ENCODE measurements at places on chromosomes 16 and 17. TPM values are rescaled to one million over a fixed set of nuclear protein-coding genes. Genes with fewer than 3 reads are reported as not detected.

DNA sequence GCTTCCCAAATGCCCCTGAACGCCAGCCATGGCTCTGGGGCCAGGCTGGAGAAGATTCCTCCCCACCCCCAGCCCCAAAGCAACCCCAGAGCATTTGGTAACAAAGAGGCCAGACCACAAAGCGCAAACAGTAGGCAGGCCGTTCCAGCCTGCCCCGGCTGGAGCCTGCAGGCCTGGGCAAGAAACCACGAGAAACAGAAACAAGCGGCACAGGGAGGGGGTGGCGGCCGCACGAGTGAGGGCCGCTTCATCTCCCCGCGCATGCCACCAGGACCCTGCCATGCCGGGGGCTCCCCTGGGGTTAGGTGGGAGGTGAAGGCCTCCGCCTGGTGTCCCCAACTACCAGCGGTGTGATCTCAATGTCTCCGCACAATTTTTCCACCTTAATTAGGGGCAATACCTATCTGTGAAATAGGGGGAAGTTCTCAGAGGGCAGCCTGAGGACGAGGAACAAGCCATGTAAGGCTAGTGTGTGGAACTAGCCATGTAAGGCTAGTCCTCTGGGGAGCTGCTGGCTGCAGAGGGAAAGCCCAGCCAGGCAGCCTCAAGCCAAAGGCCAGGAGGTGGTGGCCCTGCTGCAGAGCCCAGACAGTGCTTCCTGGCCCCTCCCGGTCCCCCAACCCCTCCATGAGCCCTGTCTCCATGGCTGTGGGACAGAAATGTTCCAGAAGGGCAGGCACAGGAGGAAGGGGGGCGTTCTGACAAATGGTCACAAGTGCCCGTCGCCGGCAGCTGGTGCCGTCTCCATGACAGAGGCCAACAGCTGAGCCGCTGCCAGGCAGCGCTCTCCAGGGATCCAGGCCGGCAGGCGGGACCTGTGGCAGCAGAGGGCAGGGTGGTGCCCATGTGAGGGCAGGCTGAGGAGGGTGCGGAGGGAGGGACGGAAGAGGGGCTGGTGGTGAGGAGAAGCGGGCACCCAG is 14.5 kb upstream of the MTSS2 start:
- no peaks in the 10 kb centered on the region for H3K36me3 ChIP-seq
- H3K27me3 ChIP-seq = no peaks in the 10 kb centered on the region
- DNase-seq = no peak
- H3K27ac ChIP-seq = peak overlapping the region; percentile 72

GRCh38 chr16:3012246-3012645 is 477 bp upstream of the CLDN9 start:
- DNase-seq = peak; percentile 92
- H3K27ac ChIP-seq = no peak overlapping the region
- peaks cover 5% of the 10 kb centered on the region for H3K27me3 ChIP-seq
- H3K4me1 ChIP-seq = peaks cover 3% of the 10 kb centered on the region
- H3K36me3 ChIP-seq = no peaks in the 10 kb centered on the region

- DNase-seq = no peak
- no peak overlapping the region for H3K4me3 ChIP-seq
Observed at GRCh38 chr16:24150282-24150681, 105.9 kb upstream of the CACNG3 start.

DNA sequence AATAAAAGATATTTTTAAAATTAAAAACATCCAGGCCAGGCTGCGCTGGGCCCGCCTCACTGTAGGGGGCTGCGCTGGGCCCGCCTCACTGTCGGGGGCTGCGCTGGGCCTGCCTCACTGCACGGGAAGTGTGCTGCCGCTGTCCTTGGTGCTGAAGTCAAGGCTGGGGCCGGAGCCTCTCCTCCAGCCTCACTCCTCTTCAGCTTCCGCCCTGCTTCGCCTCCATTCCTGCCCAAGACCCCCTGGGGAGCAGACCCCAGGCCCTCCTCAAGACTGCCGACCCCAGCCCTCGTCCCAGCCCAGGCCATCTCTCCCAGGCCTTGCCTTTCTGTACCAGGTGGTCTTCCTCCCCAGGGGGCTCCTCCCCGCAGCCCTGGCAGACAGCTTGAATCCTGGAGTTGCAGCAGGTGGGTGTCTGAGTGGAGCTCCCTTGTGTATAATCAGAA is 26.2 kb downstream of the ENDOV start:
- H3K27ac ChIP-seq = no peak overlapping the region
- H3K36me3 ChIP-seq = no peaks in the 10 kb centered on the region
- no peak overlapping the region for H3K4me3 ChIP-seq

DNA sequence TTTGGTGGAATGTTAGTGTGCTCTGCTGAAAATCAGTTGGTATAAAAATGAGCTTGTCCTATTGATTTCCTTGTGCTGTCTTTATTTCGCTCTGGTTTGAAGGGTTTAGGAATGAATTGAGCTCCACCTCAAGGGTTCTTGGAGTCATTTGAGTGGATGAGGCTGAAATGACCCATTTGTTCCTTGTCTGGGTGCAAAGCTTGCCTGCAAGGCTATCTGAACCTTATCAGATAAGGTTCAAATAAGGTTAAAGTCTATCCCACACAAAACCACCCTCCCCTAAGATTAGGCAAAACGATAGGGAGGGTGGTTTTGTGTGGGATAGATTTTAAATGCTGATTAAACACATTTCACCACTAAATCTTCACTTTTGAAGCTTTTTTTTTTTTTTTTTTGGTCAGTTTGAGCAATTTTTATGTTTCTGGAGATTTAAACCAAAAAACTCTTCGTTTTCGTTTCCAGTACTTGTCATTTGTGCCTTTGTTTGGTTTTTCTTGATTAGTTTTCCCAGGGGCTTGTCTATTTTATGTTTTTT is 62.7 kb downstream of the ARHGAP44 start:
- no peak overlapping the region for H3K27ac ChIP-seq
- H3K4me1 ChIP-seq = no peaks in the 10 kb centered on the region
- no peak for DNase-seq
- no peaks in the 10 kb centered on the region for H3K36me3 ChIP-seq
- H3K4me3 ChIP-seq = no peak overlapping the region

- peak overlapping the region; percentile 46 for H3K4me3 ChIP-seq
- peaks cover 9% of the 10 kb centered on the region for H3K27me3 ChIP-seq
- no peaks in the 10 kb centered on the region for H3K4me1 ChIP-seq
- peak overlapping the region; percentile 70 for H3K27ac ChIP-seq
Observed at GRCh38 chr16:52548261-52549010, 1.5 kb upstream of the TOX3 start.

DNA sequence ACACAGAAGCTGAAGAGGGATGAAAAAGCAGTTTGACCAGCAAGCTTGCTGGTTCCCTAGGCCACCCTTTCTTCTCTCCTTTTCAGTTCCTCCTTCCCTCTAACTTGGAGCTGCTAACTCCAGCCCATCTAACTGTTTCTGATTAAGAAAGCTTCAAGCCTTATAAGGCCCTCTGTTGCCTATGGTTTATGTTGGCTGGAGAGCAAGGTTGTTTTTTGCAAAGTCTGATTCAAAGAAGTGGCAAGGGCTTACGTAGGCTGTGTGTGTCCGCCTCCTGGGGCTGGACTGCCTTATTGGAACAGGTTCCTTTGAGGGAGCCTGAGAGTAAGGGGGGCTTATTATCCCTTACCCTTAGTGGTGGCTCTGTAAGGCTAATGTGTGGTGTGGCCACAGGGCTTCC is 7.1 kb downstream of the AKAP1 start:
- no peak overlapping the region for H3K27ac ChIP-seq
- H3K4me3 ChIP-seq = no peak overlapping the region
- no peaks in the 10 kb centered on the region for H3K27me3 ChIP-seq

GRCh38 chr17:75888484-75888883 is 8.3 kb downstream of the TRIM65 start:
- no peaks in the 10 kb centered on the region for H3K4me1 ChIP-seq
- H3K27me3 ChIP-seq = no peaks in the 10 kb centered on the region
- DNase-seq = no peak
- no peak overlapping the region for H3K27ac ChIP-seq
- H3K4me3 ChIP-seq = no peak overlapping the region

GRCh38 chr16:88770461-88771293 is 14.3 kb downstream of the PIEZO1 start:
- DNase-seq = peak; percentile 93
- H3K36me3 ChIP-seq = no peaks in the 10 kb centered on the region
- no peak overlapping the region for H3K4me3 ChIP-seq
- no peaks in the 10 kb centered on the region for H3K27me3 ChIP-seq
- peak overlapping the region; percentile 95 for H3K27ac ChIP-seq

DNA sequence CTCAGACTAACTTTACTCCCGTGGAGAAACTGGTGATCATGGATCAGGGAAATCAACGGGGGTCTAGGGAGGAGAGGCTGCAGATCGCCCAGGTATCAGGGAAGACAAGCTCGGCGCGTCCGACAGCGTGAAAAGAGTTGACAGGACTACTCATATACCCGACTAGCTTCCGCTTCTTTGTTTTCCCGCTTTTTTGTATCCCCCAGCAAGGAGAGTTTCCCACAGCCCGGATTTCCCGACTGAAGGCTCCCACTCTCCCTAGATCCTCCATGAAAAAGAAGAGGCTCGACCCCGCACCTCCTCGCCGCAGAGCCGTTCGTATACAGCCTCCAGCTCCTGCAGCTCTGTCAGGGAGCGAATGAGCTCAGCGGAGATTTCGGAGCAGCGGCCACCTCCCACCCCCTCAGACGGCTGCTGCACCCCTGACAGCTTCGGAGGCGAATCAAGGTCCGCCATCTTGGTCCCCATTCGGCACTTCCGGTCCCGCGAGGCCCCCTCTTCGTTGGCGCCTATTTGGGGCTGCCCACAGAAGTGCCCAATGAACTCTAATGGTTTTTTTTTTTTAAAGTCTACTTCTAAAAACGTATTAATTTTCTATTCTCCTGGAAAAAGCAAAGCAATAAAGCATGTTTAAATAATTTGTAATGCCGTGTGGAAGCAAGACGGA is at the start of gene COG4:
Gene COG4 (minus strand): TSS at position 479 of the 667 bp plus-strand sequence. CDS start 11 bp downstream, at position 468.
- peak; percentile 89 for DNase-seq
- no peaks in the 10 kb centered on the region for H3K36me3 ChIP-seq
- peak within 1 kb of the TSS; percentile 91 for H3K27ac ChIP-seq
- peak within 1 kb of the TSS; percentile 99 for H3K4me3 ChIP-seq
- H3K4me1 ChIP-seq = peaks cover 10% of the 10 kb centered on the region
- H3K27me3 ChIP-seq = no peaks in the 10 kb centered on the region

GRCh38 chr16:50466170-50466569 is 82.0 kb upstream of the NKD1 start:
- H3K4me1 ChIP-seq = no peaks in the 10 kb centered on the region
- no peak overlapping the region for H3K4me3 ChIP-seq
- H3K27me3 ChIP-seq = no peaks in the 10 kb centered on the region
- H3K36me3 ChIP-seq = no peaks in the 10 kb centered on the region
- no peak for DNase-seq
- no peak overlapping the region for H3K27ac ChIP-seq

- H3K4me3 ChIP-seq = no peak overlapping the region
- no peak for DNase-seq
- no peak overlapping the region for H3K27ac ChIP-seq
- no peaks in the 10 kb centered on the region for H3K36me3 ChIP-seq
- no peaks in the 10 kb centered on the region for H3K4me1 ChIP-seq
- H3K27me3 ChIP-seq = no peaks in the 10 kb centered on the region
Observed at GRCh38 chr17:49349541-49349940, 12.5 kb downstream of the ZNF652 start.

- H3K4me1 ChIP-seq = no peaks in the 10 kb centered on the region
- H3K36me3 ChIP-seq = no peaks in the 10 kb centered on the region
- no peaks in the 10 kb centered on the region for H3K27me3 ChIP-seq
- H3K27ac ChIP-seq = no peak overlapping the region
- no peak overlapping the region for H3K4me3 ChIP-seq
Observed at GRCh38 chr16:1125471-1125870, 27.4 kb upstream of the CACNA1H start.

DNA sequence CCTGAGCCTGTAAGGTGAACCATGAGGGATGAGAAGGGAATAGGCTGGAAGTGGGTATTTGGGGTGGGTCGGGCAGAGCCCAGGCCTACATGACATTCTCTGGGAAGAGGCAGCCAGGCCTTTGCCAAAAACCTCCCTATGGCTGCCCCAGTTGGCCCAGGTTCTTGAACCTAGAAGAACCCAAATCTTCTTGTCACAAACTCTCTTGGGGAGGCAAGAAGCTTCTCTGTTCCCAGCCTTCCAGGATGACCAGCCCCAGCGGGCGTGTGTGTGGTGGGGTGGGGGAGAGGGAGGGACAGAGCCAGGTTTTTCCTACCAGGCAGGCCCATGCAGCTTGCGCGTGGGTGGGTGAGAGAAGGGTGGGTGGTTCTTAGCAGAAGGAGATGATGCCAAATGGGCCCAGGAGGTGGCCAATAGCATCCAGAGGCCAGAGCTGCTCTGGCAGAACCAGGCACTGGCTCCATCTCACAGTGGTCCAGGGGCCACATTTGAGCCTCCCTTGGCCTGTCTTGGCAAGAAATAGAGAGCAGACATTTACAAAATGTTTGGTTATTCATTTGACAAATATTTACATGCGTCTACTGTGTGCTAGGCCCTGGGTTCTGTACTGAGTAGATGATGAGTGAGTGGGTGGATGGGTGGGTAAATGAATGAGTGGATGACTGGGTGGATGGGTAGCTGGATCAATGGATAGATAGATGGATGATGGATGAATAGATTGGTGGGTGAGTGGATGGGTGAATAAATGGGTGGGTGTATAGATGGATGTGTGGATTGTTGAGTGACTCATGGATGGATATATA is 44.3 kb upstream of the PLCG2 start:
- no peak overlapping the region for H3K4me3 ChIP-seq
- H3K27me3 ChIP-seq = no peaks in the 10 kb centered on the region
- H3K27ac ChIP-seq = no peak overlapping the region
- no peak for DNase-seq

- no peaks in the 10 kb centered on the region for H3K4me1 ChIP-seq
- no peaks in the 10 kb centered on the region for H3K27me3 ChIP-seq
- H3K27ac ChIP-seq = no peak overlapping the region
- no peaks in the 10 kb centered on the region for H3K36me3 ChIP-seq
- no peak overlapping the region for H3K4me3 ChIP-seq
- DNase-seq = no peak
Observed at GRCh38 chr17:50238601-50239280, 35.5 kb upstream of the TMEM92 start.

DNA sequence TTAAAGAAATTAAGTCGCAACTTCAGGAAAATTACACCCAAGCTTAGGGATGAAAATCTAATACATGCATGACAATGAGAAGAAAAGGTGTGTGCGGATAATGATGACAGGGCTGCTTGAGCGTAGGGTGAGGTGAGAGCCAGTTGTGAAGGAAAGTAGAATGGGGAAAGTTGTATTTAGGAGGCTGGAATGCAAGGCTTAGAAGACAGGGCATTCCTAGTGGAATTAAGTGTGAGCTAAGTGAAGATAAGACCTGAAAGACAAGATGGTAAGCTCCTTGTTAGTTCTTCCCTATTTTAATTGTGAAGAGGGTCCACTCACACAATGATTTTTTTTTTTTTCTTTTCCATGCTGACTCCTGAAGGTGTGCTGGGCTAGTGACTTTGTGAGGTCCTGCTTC is 519.5 kb upstream of the SALL1 start:
- no peaks in the 10 kb centered on the region for H3K4me1 ChIP-seq
- H3K27ac ChIP-seq = no peak overlapping the region
- no peak for DNase-seq

GRCh38 chr17:8949061-8949661 is 16.3 kb downstream of the PIK3R5 start:
- H3K36me3 ChIP-seq = no peaks in the 10 kb centered on the region
- no peaks in the 10 kb centered on the region for H3K4me1 ChIP-seq
- H3K4me3 ChIP-seq = no peak overlapping the region
- H3K27ac ChIP-seq = no peak overlapping the region

GRCh38 chr17:2232244-2232638 is 71.3 kb downstream of the SMG6 start:
- no peak overlapping the region for H3K4me3 ChIP-seq
- no peaks in the 10 kb centered on the region for H3K4me1 ChIP-seq
- DNase-seq = no peak
- no peak overlapping the region for H3K27ac ChIP-seq

Gene KRT25
- total RNA-seq = not detected

Gene CCL16
- total RNA-seq = 0.79 TPM

Gene KCNG4
- not detected for total RNA-seq

Gene PARN
- total RNA-seq = 32.5 TPM

Gene AMFR
- total RNA-seq = 163 TPM

Gene KRTAP1-5
- total RNA-seq = not detected

Gene GP2
- 0.94 TPM for total RNA-seq

Gene PTX4
- total RNA-seq = not detected

Gene GPRC5B
- total RNA-seq = 53.1 TPM

All from kidney (tissue), 22 donors.